Nucleus accumbens (tissue), 56 donors: ENCODE measurements at places on chromosomes 4 and X.

DNA sequence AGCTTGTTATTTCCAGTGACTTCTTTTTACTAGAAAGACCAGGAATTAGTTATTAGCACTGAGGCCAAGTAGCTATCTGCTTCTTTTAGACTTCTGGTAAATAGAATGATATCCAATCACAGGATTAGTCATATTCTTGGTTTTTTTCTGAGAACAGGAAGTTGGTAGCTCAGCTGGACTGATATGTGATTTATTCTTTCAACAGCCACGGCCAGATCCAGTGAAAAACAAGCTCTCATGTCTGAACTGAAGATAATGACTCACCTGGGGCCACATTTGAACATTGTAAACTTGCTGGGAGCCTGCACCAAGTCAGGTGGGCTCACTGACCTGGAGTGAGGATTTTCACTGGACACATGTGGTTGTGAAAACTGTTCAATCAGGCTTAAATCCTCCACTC lies 48.6 kb downstream of the PDGFRA start:
- no peak for DNase-seq

GRCh38 chr4:143251779-143252178 lies 67.1 kb downstream of the USP38 start:
- DNase-seq: no peak

DNA sequence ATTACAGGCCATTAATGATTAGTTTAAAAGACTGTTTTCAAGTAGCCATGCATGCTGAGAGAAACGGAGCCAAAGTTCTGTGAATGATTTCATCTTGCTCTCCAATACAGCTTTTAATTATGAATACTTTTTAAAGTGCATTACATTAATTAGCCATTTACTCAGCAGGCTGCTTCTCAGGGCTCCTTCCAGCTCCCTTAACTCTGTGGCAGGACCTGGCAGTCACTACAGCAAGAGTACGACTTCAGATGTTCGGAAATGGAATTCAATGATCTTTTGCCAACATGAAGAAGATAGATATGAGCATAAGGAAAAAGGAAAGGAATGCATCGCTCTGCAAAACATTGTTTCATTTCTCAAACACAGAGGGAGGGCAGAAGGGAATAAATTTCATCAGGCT lies 987.2 kb downstream of the PDHA2 start:
- no peak for DNase-seq

- DNase-seq: no peak
Measured at GRCh38 chrX:40385682-40386081, 195.1 kb upstream of the ATP6AP2 start.

DNA sequence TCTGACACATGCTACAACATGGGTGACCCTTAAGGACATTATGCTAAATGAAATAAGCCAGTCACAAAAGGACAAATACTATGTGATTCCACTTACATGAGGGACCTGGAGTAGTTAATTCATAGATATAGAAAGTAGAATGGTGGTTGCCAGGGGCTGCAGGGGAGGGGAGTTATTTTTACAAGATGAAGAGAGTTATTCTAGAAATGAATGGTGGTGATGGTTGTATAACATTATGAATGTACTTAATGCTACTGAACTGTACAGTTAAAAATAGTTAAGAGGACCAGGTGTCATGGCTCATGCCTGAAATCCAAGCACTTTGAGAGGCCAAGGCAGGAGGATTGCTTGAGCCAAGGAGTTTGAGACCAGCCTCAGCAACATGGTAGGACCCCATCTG lies 59.5 kb upstream of the MSANTD1 start:
- no peak for DNase-seq

DNA sequence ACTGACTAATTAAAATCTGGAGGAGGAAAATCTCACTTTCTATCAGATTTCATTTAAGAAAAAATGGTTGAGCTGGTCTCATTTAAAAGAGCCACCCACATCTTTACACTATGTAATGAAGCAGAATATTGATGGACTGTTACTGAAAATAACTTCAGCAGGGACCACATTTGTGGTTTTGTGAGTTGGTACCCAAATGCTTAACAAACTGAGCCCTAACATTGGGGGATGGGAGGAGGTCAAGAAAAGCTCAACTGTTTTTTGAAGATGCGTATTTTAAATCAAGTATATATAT lies 30.1 kb downstream of the HOPX start:
- no peak for DNase-seq

GRCh38 chrX:49249071-49249470 lies 13.8 kb downstream of the CCDC22 start:
- DNase-seq: no peak

GRCh38 chr4:69965628-69966027 lies at the start of gene CSN2:
CSN2 (minus strand) TSS chr4:69965728; CDS start chr4:69960995, 4,733 bp downstream.
- DNase-seq: no peak

DNA sequence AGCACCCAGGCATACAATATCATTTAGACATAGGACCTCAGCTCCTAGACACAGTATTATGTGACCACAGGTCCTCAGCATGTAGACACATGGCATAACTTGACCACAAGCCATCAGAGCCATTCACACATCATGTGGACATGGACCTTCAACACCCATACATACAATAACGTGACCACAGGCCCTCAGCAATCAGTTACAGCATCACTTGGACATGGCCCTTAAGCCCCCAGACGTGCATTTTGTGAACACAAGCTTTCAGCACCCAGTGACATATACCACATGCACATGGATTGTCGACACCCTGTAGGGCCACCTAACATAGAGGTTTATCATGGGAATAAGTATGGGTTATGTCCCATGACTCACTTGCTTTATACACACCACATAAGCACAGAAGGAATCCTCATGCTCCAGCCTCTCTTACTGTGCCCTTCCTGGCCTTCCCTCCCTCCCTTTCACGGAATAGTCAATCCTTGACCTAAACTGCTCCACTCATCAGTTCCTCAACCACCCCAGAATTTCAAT lies 1.9 kb downstream of the TSPYL2 start:
- no peak for DNase-seq

DNA sequence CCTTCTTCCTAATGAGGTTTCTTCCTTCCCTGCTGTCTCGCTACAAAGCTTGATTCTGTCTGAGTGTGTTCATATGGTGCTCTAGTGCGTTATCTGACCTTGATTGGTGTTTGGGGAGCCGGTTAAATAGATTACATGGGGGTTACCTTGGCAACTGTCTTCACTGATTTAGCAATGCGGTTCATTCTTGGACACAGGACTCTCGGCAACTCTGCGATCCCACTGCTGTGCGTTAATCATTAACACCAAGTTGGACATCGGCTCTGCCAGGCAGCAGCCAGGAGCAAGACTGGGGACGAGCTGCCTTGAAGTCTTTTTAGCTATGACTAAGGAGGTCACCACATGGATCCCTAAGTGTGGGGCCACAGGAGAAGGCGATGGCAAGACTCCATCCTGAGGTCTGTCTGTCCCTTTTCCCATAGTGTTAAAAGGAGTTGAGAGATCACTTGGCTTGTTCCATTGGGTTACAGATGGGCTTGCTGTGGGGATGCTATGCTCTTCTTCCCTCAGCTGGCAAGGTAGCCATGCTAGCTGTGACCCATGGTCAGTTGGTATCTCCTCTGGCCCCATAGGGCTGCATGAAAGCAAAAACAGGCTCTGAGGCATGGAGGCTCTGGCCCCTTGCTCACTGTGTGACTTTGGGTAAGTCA lies 93.4 kb upstream of the MAMLD1 start:
- DNase-seq: no peak

- DNase-seq: no peak
Measured at GRCh38 chrX:71315917-71316316, 14.4 kb downstream of the ITGB1BP2 start.

DNA sequence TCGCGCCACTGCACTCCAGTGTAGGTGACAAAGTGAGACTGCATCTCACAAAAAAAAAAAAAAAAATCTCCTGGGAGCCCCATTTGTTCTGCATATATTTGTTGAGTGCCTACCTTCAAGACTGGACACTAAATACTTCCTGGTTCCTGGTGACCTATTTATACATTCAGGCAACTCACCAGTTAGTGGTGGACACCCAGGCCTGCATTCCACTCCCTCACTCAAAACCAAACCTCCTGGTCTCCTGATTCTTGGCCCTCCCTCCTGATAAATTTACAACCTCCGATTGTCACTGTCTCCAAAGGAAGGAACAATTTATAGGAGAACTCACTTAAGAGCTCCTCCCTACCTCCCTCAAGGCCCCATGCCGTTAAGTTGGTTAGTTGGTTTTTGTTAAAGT lies 3.1 kb downstream of the SYAP1 start:
- DNase-seq: no peak

DNA sequence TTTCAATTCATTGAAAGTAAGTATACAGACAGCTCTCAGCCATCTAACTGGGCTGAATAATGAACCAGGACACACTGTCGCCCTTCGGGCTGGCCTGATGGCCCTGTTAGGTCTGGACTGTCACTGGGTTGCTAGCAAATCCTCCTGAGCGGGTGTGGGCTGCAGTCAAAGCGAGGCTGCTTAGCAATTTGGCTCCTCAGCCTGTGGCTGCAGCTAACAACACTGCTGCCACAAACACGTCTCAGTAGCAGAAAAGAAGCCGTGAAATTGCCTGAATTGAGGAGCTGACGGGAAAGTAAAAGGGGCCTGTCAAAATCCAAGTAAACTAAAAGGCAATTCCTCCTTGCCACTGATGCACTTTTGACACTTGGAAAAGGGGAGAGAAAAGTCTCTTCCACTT lies 72.8 kb downstream of the SMIM20 start:
- no peak for DNase-seq

DNA sequence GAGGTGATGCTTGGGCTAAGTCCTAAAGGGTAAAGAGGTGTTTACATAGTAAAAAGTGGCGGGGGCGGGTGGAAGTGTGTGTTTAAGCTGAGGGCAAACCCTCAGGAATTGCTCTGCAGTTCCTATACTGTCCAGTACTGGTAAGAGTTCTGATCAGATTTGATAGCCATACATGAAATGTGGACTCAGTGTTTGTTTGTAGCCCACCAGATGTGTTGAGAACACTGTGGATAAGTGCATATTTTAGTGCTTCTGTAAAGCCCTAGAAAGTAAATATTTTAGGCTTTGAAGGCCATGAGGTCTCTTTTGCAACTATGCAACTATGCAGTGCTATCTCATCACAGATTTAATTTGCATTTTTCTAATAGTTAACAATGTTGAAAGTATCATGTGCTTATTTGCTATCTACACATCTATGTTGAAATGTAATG lies 80.7 kb upstream of the EOLA2 start:
- DNase-seq: no peak

GRCh38 chr4:165548702-165549101 lies 169.9 kb downstream of the CPE start:
- no peak for DNase-seq

DNA sequence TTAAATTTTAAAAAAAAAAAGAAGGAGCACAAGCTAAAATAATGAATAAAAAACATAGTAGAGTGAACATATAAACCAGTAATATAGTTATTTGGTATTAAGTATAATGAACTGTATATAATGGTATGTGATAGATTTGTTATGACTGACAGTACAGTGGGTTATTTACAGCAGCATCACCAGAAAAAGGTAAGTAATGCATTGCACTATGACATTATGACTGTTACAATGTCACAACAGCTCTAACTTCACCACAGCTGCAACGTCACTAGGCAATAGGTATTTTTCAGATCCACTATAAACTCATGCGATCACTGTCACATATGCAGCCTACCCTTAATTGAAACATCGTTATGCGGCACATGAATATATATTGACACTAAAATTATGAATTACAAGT lies 72.5 kb downstream of the COX7B2 start:
- DNase-seq: no peak

DNA sequence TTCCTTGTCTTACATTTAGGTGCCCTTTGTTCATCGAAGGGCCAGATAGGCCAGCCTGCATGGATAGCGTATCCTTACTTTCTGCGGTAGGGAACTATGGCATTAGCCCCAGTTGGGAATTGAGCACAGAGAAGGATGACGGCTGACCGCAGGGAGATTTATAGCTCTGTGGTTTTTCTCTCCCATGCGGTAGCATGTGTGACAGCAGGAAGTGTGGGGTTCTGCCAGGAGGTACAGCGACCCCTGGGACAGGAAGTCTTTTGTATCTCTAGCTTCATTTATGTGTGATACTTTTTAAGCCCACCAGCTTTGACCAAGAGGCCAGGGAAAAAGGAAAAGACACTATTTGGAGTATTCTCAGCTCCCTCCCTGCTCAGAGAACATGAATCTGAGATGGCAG lies 33.1 kb downstream of the GAB3 start:
- DNase-seq: no peak
